ENCODE measurements at places on chromosomes 2 and 18.

DNA sequence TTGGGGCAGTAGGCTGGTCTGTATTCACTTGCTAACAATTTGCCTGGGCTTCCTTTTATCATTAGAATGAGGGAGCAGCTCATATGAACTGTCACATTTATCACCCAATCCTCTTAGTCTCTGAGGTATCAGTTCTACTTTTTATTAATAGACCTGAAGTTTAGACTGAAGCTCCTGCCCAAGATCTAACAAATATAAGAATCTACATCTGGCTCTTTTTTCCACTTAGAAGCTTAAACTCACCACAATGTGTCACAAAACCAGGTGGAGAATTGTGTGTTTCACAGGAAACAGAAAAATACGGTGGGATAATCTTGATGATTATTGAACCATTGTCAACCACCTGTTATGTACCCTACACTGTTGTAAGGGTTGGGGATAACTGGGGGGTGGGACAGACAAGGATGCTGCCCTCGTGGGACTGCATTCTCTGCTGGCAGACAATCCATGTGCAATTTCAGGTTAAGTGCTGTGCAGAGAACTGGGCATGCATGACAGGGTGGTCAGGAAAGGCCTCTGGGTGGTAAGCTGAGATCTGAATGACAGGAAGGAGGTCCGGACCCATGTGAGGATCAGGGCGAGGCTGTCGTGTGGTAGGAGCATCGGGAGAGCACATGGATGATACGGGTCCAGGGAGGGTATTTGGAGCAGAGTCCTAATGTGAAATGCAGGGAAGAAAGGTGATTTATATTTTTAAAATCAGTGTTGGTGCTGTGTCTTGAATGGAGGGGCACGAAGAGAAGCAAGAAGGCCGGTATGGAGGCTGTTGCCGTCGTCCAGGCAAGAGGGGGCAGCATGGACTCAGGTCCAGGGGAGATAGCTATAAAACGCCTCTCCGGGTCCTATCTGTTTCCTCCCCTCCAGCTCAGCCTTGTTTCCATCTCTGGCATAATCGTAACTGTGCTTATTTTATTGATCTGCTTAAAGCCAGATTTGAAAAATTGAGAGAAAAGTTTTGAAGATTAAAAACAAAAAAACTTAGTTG lies 17.6 kb downstream of the MYL12B start:
- DNase-seq: no peak

- DNase-seq: no peak
Measured at GRCh38 chr18:74290021-74290420, 1.7 kb downstream of the CYB5A start.

DNA sequence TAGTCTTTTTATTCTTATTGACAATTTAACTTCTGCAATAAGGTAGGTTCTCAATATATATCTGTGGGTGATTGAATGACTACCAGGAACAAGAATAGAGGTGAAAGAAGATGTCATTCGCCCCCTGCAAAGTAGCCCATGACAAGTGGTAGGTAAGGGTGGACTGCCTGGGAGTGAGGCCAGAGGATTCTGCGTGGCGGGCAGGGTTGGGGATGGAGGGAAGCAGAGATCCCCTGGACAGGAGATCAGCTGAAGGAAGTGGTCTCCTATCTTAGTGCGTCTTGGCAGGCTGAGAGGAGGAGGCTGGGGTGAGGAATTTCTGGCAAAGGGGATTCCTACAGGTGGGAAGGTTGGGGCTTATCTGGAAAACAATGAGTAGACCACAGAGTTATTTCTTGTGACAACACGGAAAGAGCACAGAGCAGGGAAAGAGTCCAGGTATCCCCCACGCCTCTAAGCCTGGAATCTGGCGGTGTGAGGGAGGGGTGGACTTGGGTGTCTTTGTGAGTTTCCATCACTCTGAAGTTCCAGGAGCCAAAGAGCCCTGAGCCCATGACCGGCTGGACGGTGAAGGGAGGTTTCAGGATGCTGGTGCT lies 21.5 kb upstream of the MYCN start:
- DNase-seq: no peak

- peak; percentile 35 for DNase-seq
Measured at GRCh38 chr2:58137221-58137620, 90.6 kb downstream of the VRK2 start.

DNA sequence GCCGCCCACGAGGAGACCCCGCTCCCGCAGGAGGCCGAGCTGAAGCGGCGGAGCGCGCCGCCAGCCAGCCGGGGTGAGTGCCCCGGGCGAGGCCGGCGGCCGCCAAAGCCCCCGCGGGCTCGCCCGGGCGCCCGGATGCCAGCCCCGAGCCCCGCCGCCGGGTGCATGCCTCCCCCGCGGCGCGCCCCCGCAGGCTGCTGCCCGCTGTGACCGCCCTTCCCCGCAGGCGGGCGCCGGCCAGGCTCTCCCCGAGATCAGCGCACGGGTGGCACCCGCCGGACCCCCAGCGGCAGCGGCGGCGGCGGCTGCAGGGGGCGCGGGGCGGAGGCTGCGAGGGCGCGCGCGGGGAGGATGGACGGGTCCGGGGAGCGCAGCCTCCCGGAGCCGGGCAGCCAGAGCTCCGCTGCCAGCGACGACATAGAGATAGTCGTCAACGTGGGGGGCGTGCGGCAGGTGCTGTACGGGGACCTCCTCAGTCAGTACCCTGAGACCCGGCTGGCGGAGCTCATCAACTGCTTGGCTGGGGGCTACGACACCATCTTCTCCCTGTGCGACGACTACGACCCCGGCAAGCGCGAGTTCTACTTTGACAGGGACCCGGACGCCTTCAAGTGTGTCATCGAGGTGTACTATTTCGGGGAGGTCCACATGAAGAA lies 470 bp downstream of the KCNF1 start:
- no peak for DNase-seq

GRCh38 chr2:45072064-45072861 lies 63.0 kb upstream of the SIX2 start:
- DNase-seq: no peak

GRCh38 chr2:215521031-215521430 lies 85.2 kb upstream of the FN1 start:
- no peak for DNase-seq

GRCh38 chr2:74554820-74555531 lies 456 bp downstream of the DOK1 start:
- DNase-seq: no peak

- peak; percentile 37 for DNase-seq
Measured at GRCh38 chr18:61992285-61992684, 99.5 kb upstream of the RNF152 start.

DNA sequence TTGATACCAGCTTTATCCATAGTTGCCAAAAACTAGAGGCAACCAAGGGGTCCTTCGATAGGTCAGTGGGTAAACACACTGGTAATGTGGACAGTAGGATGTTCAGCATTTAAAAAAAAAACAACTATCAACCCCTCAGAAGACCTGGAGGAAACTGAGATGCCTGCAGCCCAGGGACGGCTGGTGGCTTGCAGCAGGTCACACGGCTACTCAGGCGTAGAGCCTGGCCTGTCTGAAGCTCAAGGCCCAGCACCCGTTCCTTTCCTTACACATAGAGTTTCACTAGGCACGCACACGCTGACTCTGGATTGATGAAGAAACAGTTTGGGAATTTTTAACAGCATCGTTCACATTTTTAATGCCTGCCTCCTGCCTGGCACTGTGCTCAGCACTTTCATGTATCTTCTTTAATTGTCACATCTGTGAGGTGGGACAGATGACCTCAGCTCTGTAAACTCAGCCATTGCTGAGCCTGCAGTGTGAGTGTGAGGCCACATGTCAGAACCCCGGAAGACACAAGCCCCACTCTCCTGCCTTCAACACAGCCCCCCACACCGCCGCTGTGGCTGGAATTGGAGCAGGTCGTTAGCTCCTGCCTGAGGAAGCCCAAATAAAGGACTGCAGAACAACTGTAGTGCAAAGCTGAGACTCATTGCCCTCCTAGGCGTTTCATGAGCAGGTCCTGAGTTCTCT lies 40.7 kb downstream of the TRAPPC12 start:
- no peak for DNase-seq

- peak; percentile 46 for DNase-seq
Measured at GRCh38 chr2:189534854-189535832, 45.4 kb downstream of the SLC40A1 start.

DNA sequence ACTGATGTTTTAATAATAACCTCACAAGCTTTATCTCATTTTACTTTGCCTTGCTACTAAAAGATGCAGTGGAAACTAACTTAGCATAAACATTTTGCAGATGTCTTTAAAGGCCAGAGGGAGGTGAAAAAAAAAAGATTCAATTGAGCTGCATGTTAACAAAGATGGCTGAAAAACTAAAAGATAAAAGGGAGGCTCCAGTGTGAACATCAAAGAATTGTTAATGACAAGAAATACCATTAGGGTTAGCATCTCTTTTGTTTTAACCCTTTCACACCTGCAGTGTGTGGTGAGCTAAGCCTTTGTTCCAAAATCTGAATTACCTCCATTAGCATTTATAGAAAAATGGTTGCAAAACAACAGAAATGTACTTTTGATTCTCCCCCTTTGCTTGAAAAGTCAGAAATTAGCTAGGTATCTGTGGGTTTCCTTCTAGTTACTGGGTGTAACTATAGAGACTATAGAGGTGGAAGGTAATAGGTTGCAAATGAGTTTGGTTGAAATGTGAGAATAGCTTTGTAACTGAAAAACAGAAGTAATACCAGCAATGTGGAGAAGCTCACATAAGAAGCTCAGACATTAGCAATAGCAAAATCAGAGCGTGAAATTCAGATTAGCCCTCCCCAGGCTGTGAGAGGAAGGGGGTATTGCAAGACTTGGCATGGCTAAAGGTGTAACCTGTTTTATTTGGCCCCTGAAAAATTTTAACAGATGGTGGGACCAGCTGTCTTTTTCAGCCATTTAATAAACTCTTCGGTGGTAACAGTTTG lies 34.8 kb upstream of the SP5 start:
- DNase-seq: no peak

All from GM04504 (cell line).